Left lung (tissue), 14 donors: ENCODE measurements at places on chromosomes 12 and 14. TPM values are rescaled to one million over a fixed set of nuclear protein-coding genes. Genes with fewer than 3 reads are reported as not detected.

DNA sequence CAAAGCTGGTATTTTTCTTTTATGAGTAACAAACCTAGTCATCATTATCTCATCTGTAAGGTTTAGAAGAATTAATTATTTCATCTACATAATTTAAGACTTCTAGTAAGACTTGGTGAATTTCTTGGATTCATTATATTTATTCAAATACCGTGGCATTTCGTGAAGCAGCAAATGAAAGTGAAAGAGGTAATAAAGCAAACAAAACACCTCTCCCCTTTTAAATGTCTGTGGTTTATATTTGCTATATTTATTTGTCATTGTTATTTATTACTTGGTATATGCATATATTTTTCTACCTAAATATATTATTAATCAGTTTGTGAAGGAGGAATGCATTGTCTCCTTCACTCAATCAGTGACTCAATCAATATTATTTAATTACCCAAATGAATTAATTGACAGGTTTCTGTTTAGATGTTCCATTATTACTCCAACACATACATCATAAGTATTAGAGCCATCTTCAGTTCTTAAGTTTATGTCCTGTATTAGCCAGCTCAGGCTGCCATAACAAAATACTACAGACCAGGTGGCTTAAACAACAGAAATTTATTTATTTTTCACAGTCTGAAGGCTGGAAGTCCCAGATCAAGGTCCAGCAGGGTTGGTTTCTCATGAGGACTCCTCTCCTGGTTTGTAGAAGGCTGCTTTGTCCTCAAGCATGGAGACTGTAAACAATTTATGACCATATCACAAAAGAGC is 6.6 kb downstream of the CFAP54 start:
- H3K4me3 ChIP-seq = no peak overlapping the region
- peaks cover 5% of the 10 kb centered on the region for H3K4me1 ChIP-seq
- no peaks in the 10 kb centered on the region for H3K36me3 ChIP-seq
- no peaks in the 10 kb centered on the region for H3K27me3 ChIP-seq
- no peak for DNase-seq
- H3K27ac ChIP-seq = no peak overlapping the region

ENDOU gene
- 0.29 TPM for polyA plus RNA-seq

DNA sequence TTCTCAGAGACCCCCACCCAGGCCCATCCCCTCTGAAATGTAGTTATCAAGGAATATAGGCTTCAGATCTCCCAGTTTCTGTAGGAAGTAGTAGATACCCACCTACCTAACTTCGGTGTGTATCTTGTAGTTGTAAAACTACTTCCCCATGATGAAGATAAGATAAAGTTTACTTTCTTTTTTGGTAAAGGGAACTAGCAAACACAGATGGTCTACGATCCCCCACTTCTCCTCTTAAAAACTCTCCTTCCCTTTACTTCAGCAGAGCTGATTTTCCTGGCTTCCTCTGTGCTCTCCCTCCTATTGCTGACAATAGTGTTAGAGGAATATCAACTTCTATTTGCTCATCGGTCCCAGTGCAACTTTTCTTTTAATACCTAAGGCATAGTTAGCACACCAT is 395.2 kb downstream of the RPL10L start:
- H3K27ac ChIP-seq = no peak overlapping the region
- H3K36me3 ChIP-seq = no peaks in the 10 kb centered on the region
- H3K4me3 ChIP-seq = no peak overlapping the region

YBX3 gene
- 162 TPM for polyA plus RNA-seq

TAS2R9 gene
- not detected for polyA plus RNA-seq

DNA sequence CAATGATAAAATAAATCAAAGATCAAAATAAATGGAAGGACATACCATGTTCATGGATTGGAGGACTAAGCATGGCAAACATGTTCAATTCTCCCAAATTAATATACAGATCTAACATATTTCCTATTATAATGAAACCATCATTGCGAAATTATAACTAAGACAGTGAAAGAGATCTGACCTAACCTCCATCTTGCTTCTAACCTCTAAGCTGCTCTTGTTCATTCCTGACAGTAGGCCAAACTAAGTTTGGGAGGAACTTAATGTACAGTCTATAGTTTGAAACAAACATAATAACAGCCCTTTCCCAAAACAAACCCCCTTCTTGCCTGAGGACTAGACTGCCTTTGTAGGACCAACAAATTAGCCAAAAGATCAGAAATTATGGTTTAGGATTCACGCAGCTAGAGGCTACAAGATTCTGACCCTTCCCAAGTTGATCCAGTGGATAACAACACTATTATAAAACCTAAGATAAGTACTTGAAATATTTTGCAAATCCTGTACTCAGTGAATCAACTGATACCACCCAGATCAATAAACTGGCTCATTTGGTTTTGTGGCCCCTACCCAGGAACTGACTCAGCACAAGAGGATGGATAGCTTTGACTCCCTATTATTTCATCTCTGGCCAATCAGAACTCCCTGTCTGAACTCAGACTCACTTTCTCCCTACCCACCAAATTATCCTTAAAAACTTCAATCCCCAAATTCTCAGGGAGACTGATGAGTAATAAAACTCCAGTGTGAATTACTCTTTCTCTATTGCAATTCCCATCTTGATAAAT is 41.7 kb upstream of the OR5AU1 start:
- no peak overlapping the region for H3K4me3 ChIP-seq
- no peaks in the 10 kb centered on the region for H3K36me3 ChIP-seq
- no peaks in the 10 kb centered on the region for H3K27me3 ChIP-seq
- H3K27ac ChIP-seq = no peak overlapping the region
- DNase-seq = no peak
